ENCODE measurements at places on chromosomes 13 and 19.

DNA sequence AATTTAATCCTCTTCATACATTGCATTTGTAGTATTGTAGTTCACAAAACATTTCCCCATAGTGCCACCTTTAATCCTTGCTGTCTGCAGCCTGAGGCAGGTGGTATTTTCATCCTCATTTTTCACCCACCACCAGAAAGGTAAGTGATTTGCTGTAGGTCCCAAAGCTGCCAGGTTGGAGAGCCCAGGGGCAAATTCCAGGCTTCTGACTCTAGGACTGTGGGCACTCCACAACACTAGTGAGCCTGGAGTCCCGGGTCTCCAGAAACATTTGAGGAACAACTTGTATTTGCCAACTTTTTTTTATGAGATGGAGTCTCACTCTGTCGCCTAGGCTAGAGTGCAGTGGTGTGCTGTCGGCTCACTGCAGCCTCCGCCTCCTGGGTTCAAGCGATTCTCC lies 6.2 kb downstream of the ILF3 start:
- no peaks in the 10 kb centered on the region for H3K27me3 ChIP-seq
- H3K4me3 ChIP-seq = peak overlapping the region; percentile 39
- DNase-seq = no peak
- H3K27ac ChIP-seq = no peak overlapping the region

GRCh38 chr13:111347438-111347837 lies 27.0 kb downstream of the TEX29 start:
- H3K4me3 ChIP-seq = no peak overlapping the region
- no peaks in the 10 kb centered on the region for H3K36me3 ChIP-seq
- peaks cover 12% of the 10 kb centered on the region for H3K27me3 ChIP-seq
- DNase-seq = no peak

DNA sequence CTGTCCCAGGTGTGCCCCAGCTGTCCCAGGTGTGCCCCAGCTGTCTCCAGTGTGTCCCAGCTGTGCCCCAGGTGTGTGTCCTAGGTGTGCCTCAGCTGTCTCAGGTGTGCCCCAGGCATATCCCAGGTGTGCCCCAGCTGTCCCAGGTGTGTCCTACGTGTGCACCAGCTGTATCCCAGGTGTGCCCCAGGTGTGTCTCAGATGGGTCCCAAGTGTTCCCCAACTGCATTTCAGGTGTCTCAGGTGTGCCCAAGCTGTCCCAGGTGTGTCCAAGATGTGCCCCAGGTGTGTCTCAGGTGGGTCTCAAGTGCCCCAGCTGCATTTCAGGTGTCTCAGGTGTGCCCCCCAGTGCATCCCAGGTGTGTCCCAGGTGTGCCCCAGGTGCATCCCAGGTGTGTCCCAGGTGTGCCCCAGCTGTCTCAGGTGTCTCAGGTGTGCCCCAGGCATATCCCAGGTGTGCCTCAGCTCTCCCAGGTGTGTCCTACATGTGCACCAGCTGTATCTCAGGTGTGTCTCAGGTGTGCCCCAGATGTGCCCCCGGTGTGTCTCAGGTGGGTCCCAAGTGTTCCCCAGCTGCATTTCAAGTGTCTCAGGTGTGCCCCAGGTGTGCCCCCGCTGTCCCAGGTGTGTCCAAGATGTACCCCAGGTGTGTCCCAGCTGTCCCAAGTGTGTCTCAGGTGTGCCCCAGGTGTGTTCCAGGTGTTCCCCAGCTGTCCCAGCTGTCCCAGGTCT lies 1.3 kb upstream of the GRK1 start:
- H3K27me3 ChIP-seq = no peaks in the 10 kb centered on the region
- DNase-seq = no peak
- no peaks in the 10 kb centered on the region for H3K36me3 ChIP-seq
- no peaks in the 10 kb centered on the region for H3K4me1 ChIP-seq
- no peak overlapping the region for H3K27ac ChIP-seq

DNA sequence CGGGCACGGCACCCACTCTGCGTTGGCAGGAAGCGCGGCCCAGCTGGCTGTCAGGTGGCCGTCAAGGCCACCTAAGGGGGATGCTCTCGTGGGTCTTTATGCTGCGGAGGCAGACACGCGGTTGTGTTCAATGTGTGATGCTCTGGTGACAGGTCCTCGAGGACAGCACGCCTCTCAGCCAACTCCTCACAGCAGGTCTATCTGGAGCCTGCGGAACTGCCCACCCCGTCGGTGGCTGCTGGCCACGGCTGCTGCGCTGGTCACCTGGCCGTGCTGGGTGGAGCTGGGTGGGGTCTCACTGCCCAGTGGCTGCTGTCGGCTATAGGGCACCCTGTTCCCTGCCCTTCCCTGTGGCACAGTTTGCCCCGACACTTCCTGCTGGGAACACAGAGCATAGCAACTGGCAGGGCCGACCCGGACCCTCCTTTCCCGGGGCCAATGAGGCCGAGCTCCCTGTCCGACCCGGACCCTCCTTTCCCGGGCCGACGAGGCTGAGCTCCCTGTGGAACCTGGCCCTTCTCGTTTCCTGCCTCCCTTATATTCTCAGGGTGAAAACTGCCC lies 14.3 kb upstream of the F7 start:
- H3K36me3 ChIP-seq = no peaks in the 10 kb centered on the region
- H3K4me3 ChIP-seq = no peak overlapping the region
- H3K4me1 ChIP-seq = no peaks in the 10 kb centered on the region
- no peak overlapping the region for H3K27ac ChIP-seq

DNA sequence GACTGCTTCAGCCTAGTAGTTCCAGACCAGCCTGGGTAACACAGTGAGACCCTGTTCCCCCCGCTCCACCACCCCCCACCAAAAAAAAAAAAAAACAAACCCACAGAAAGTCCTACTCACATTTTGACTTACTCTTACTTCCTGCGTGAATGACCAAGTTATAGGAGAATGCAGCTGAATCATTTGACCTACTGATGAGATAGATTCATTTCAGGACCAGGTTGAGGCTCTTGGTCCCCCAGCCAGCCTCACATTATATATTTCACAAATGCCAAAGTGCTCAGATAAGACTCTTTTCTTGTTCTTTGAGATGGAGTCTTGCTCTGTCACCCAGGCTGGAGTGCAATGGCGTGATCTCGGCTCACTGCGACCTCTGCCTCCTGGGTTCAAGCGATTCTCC lies 70.2 kb downstream of the KLF5 start:
- DNase-seq = no peak
- H3K27ac ChIP-seq = no peak overlapping the region
- no peaks in the 10 kb centered on the region for H3K36me3 ChIP-seq
- peaks cover 29% of the 10 kb centered on the region for H3K27me3 ChIP-seq
- H3K4me3 ChIP-seq = no peak overlapping the region
- H3K4me1 ChIP-seq = no peaks in the 10 kb centered on the region

GRCh38 chr19:56577719-56578602 lies 10.7 kb downstream of the ZNF470 start:
- H3K27ac ChIP-seq = no peak overlapping the region
- no peak overlapping the region for H3K4me3 ChIP-seq
- H3K4me1 ChIP-seq = no peaks in the 10 kb centered on the region

GRCh38 chr19:19628501-19629134 lies 598 bp upstream of the LPAR2 start:
- peaks cover 42% of the 10 kb centered on the region for H3K36me3 ChIP-seq
- H3K27ac ChIP-seq = peak overlapping the region; percentile 90
- no peaks in the 10 kb centered on the region for H3K27me3 ChIP-seq
- peak overlapping the region; percentile 88 for H3K4me3 ChIP-seq

- H3K4me3 ChIP-seq = no peak overlapping the region
- DNase-seq = no peak
- no peaks in the 10 kb centered on the region for H3K36me3 ChIP-seq
- no peak overlapping the region for H3K27ac ChIP-seq
- H3K27me3 ChIP-seq = no peaks in the 10 kb centered on the region
Measured at GRCh38 chr13:37680137-37680536, 81.6 kb upstream of the POSTN start.

GRCh38 chr19:55208880-55209692 lies at the start of gene PTPRH:
Gene PTPRH (minus strand): TSS chr19:55209501. CDS start chr19:55209433, 68 bp downstream.
- no peak for DNase-seq
- no peaks in the 10 kb centered on the region for H3K36me3 ChIP-seq
- H3K4me3 ChIP-seq = no peak within 1 kb of the TSS
- H3K27ac ChIP-seq = peak within 1 kb of the TSS; percentile 35

GRCh38 chr13:91358387-91358782 lies 10.9 kb downstream of the MIR17HG start:
- no peak for DNase-seq
- H3K27me3 ChIP-seq = no peaks in the 10 kb centered on the region
- H3K4me1 ChIP-seq = no peaks in the 10 kb centered on the region
- H3K36me3 ChIP-seq = peaks cover 23% of the 10 kb centered on the region

- no peak overlapping the region for H3K4me3 ChIP-seq
- no peaks in the 10 kb centered on the region for H3K4me1 ChIP-seq
- no peak for DNase-seq
Measured at GRCh38 chr19:18975011-18975410, 34.0 kb upstream of the HOMER3 start.

DNA sequence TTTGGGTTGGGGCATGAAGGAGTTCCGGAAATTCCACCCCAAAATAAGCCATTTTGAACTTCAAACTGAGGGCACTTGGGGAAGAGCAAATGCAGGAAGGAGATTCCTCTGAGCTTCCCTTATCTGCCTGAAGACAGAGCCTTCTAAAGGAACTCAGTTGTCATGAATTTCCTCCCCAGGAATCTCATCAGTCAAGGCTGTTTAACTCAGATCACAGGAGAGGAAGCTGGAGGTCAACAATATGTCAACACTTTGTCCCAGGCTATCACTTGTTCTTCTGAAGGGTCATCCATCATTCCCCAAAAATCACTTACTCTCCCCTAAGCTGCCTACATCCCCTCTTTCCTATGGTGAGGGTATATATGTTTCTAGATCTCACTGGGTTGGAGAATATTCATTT lies 26.0 kb upstream of the CHST8 start:
- H3K27me3 ChIP-seq = peaks cover 71% of the 10 kb centered on the region
- H3K27ac ChIP-seq = no peak overlapping the region
- DNase-seq = no peak
- no peaks in the 10 kb centered on the region for H3K36me3 ChIP-seq
- H3K4me3 ChIP-seq = no peak overlapping the region

All from central memory CD8-positive, alpha-beta T cell (primary cell).